Right renal cortex interstitium (tissue), 3 donors: ENCODE measurements at places on chromosomes 2 and 18.

- no peak for DNase-seq
Measured at GRCh38 chr2:9281145-9281544, 74.5 kb downstream of the ASAP2 start.

- DNase-seq, result no peak
Measured at GRCh38 chr2:51018145-51018544, 13.8 kb downstream of the NRXN1 start.

DNA sequence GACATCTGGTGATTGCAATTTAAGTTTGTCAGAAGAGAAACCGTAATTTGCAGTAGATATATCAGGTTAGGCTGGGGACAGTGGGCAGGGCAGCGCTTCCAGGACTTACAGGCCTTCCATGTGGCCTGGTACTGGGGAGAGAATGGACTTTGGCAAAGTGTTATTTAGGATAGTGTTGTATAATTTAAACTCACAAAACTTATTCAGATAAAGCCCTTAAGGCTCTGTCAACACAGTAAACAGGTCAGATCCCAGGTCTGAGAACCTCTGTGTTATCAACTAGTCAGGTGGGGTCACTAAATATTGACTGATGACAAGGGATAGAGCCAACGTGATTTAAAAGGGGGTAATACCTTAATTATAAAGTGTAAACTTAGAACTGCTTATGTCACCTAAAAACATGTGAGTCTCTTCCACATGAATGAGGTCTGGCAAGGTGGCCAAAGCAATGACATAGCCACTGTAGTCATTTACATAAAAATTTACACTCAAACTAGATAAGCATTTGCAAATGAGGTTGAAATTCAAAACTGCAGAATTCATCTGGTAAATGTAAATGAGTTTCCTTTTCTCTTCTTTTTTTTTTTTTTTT is 80.2 kb upstream of the DNMT3A start:
- no peak for DNase-seq

DNA sequence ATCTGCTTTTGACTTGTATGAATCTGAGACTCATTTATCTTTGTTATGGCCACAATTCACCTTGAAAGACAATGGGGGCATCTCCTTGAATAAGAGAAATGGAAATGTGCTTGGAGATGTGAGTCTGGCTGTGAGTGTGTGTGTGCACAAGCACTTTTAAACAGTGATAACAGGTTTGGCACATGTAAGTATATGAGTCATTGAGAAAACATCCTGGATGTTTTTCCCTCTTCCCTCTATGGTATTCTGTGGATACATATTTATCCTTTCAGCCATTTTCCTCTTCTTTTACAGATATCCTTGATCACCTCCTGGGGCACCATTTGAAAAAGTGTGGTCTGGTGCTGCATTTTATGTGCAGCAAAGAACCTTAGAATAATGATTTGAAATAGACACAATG is 317.3 kb upstream of the THUMPD2 start:
- no peak for DNase-seq

DNA sequence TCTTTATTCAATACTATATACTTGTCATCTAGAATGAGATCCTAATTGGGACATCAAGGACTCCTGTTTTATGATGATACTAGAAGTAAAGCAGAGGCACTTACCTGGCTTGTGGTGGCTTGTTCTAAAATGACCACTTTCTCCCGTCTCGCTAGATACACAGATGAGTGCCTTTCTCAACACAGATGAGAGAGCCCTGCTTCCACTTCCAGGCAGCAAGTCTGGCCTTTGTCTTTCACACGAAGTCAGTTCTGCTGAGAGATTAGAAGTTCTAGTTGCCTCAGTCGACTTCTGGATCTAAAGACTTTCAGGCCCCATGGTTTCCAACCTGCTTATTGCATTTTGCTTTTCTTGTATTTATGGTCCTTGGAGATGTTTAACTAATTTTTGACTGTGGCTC is 70.3 kb downstream of the PPP1R1C start:
- DNase-seq, result no peak

- no peak for DNase-seq
Measured at GRCh38 chr2:55296393-55296792, 27.4 kb upstream of the MTIF2 start.

DNA sequence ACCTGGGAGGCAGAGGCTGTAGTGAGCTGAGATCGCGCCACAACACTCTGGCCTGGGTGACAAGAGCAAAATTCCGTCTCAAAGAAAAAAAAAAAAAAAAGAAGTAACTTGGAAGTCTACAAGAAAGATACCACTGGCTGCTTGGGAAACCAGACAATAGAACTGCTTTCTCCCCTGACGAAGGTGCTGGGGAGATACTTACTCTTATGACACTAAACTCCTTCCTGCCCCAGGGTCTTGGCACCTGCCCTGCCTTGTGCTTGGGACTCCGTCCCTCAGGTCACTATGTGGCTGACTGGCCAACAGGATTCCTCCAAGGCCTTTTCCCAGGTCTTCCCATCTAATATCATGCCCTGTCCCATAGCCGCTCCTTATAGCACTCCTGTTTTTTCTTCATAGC is 30.7 kb downstream of the INPP5D start:
- DNase-seq, result no peak

DNA sequence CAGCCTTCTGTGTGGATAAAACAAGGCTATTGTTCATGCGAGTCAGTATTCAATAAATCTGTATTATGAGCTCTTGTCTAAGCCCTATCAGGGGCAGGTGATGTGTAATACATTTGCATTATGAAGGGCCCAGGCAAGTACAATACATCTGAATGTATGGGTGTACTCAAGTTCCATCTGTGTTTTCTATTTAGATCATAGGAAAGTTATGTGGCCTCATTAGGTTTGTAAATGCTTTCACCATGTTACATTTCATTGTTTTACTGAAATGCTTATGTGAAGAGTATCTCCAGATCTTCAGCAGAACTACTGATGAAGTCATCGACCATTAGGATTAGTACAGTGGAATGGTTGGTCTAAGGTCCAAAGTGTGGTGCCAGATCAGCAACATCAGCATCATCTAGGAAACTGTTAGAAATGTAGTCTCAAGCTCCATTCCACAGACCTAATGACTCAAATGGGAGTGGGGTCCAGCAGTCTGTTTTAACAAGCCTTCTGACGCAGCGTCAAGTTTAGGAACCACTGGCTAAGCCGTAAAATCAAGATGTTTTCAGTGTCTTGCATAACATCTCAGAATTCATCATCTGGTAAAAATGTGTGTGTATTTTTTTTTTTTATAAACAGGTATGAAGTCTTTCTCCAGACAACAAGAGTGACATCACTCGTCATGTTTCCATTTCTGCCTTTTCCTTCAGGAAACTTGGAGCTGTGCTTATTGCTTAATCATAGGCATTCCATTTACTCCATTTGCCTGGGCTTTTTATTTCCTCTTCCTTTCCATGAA is 80.5 kb downstream of the LYPD6 start:
- DNase-seq, result no peak

DNA sequence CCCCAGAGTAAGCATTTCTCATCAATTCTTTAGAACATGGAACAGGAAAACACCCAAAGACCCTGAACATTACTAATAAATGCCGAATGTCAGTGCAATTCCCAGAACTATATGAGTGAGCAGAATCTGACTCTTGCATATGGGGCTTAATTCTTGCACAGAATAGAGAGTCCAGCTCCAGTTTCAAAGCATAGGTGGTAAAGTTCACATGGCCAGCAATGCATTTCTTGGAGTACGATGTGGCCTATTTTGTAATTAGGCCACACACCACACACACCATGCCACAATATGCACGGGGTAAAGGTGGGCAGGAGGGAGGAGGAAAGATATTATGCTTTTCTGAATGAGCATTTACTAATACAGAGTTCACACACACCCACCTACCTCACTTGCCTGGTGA is 56.5 kb downstream of the PLA2R1 start:
- DNase-seq, result no peak

GRCh38 chr2:64707276-64707675 is 53.6 kb upstream of the SERTAD2 start:
- DNase-seq, result no peak

DNA sequence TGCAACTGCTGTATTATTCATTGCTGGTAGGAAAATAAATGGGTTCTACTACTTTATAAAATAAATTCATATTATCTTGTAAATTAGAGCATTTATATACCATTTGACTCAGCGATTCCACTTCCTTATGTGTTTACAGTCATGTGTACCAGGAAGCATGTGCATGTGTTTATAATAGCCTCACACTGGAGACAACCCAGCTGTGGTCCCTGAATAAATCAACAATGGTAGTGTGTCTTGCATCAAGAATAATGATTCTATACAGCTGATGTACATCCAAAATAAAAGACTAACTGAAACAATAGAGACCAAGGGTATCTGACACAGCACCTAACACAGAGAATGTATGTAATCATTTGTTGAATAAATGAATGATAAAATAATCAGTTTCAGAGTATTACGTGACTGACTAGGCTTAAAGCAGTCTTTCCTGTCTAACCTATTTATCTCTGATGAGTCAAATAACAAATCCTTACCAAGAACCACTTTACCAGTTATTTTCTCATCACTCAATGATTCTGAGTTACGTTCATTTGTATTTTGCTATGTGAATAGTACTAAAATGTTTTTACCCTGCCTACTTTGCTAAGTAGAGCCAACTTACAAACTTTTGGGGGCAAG is 216.8 kb downstream of the UBE2E3 start:
- no peak for DNase-seq

- DNase-seq, result no peak
Measured at GRCh38 chr2:4110273-4110672, 406.9 kb downstream of the DCDC2C start.

- no peak for DNase-seq
Measured at GRCh38 chr2:183232161-183232865, 108.1 kb downstream of the NUP35 start.

GRCh38 chr18:46378126-46378863 is 274.1 kb downstream of the HAUS1 start:
- DNase-seq, result no peak

DNA sequence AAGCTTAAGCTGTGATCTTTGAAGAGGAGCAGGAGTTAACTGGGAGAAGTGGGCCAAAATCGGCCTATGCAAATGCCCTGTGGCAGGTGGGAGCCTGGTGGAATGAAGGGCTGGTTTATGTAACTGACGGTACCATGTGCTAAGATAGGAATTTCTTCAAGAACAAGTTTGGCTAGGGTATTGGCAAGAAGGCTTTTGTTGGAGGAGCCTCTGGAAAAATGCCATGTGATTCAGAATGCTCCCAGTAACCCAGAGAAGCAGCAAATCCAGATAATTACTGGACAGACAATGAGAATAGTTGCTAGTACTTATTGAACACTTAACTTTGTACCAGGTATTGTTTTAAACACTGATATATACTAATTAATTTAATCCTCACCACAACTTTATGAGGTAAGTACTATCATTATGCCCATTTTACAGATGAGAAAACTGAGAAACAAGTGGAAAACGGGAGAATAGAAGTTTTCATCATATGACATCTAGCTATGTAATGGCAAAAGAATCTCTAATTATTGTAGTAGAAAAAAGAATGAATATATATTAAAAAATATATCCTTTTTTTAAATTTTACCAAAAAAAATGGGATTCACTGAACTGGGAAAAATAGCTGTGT is 9.1 kb upstream of the FAM124B start:
- DNase-seq, result no peak

GRCh38 chr2:237279012-237279768 is 134.8 kb downstream of the COL6A3 start:
- no peak for DNase-seq

DNA sequence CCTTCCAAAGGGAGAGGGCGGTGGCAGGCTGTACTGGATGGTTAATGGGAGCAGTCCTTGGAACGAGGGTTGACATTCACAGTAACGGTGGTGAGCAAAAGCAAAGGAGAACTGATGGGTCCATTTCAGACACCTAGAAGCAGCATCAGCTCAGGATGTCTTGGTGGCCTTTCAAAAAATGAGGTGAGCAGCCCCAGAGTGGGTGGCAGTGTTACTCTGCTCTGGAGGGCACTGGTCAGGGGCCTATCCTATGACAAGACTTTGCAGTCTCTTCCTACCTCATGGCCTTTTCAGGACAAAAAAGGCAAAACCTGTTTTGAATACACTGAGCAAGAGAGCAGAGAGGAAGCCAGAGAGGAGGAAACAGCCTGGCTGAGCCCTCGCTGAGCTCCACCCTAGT is 23.5 kb downstream of the CAPN14 start:
- no peak for DNase-seq

DNA sequence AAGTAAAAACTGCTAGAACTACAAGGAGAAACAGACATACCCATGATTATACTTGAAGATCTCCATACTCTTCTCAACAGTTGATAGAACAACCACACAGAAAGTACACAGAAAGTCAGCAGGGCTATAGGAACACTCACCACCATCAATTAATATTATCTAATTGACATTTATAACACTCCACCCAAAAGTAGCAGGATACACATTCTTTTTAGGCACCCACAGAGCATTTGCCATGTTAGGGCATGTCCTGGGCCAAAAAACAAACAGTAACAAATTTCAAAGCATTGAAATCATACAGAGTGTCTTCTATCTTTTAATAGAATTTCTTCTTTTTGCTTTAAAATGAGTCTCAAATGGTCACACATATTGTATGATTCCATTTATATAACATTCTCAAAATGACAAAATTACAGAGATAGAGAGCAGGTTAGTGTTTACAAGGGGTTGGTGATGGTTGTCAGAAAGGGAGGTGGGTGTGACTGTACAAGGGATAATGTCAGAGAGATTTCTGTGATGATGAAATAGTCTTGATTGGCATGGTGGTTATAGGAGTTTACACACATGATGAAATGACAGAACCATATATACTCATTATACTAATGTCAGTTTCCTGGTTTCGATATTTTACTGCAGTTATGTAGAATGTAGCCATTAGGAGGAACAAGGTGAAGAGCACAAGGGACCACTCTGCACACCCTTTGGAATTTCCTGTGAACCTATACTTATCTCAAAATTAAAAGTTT is 82.8 kb downstream of the NCK2 start:
- DNase-seq, result no peak

GRCh38 chr18:44602380-44602779 is 78.3 kb upstream of the SETBP1 start:
- DNase-seq, result no peak

- no peak for DNase-seq
Measured at GRCh38 chr2:120323807-120324399, 22.0 kb upstream of the INHBB start.

- DNase-seq, result no peak
Measured at GRCh38 chr2:233980955-233981561, 63.9 kb downstream of the TRPM8 start.

DNA sequence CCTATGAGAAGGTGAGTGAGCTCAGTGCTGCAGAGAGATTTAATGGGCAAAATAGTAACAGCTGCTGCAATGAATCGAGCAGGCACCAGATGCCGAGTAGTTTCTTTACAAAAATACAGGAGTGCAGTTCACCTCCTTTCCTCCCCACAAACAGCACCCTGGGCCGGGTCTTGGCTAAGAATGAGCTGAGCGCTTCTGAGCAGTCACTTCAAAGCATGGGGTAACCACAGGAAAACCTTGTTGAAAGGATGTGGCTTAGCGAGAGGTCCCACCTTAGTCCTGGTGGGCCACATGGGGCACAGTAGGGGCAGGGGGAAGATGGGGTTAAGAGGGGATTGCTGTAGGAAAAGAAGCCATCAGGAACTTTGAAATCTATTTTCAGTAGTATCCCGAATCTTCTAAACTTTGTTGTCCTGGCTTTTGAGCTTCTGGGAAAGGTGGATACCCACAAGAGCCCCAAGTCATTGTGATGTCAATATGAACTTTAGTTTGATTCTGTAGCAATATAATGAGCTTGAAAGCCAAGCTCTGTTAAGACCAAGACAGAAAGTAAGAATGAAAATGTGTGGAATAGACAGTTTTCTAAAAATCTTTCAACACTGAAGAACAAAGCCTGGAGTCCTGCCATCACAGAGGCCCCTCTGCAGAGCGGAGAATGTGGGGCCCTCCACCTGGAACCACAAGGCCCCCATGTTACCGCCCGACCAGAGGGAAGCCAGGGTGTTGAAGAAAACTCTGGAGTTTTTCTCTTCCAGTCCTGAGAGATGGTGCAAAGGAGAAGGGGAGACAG is 101.0 kb upstream of the ZNF236 start:
- DNase-seq, result no peak
